NCI-H524 treated with DMSO at 0.1 percent for 48 hours (cell line): ENCODE measurements at places on chromosomes 12 and 14.

GRCh38 chr12:5083955-5084849 lies 40.5 kb downstream of the KCNA5 start:
- DNase-seq, result no peak

GRCh38 chr12:52189376-52190174 lies 2.2 kb downstream of the KRT80 start:
- no peak for DNase-seq

DNA sequence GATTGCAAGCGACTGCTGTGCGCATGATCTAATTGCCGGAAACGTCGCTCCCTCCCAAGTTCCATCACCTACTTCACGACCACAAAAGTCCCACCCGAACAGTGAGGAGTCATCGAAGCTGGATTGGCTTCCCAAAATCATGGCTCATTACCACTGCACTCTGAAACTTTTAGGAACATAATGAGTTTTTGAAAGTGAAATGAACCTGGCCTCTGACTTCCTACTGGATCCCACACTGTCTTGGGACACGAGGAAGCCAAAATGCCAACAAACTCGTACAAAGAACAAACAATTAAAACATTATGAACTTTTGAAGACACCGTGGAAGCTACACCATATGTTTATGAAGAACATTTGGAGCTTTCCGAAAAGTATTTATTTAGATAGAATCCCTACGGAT lies 334.8 kb upstream of the TMPO start:
- DNase-seq, result no peak

DNA sequence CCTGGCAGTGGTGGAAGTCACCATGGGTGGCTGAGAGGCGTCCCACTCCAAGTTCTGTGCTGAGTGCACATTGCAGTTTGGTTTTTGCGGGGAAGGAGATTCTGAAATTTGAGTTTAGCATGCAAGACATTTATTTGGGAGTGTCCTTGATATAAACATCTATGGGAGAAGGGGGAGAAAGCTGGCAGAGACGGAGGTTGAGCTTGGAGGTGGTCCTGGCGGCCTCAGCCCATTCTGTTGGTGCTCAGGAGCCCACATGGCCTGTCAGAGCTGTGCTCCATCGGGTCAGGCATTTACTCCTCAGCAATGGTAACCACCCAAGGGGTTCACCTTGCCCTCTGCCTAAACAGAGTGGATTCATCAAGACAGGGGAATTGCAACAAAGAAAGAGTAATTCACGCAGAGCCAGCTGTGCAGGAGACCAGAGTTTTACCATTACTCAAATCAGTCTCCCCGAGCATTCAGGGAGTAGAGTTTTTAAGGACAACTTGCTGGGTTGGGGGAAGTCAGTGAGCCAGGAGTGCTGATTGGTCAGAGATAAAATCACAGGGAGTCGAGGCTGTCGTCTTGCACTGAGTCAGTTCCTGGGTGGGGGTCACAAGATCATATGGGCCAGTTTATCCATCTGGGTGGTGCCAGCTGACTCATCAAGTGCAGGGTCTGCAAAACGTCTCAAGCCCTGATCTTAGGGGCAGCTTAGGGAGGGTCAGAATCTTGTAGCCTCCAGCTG lies 323.3 kb upstream of the TMEM132C start:
- no peak for DNase-seq

DNA sequence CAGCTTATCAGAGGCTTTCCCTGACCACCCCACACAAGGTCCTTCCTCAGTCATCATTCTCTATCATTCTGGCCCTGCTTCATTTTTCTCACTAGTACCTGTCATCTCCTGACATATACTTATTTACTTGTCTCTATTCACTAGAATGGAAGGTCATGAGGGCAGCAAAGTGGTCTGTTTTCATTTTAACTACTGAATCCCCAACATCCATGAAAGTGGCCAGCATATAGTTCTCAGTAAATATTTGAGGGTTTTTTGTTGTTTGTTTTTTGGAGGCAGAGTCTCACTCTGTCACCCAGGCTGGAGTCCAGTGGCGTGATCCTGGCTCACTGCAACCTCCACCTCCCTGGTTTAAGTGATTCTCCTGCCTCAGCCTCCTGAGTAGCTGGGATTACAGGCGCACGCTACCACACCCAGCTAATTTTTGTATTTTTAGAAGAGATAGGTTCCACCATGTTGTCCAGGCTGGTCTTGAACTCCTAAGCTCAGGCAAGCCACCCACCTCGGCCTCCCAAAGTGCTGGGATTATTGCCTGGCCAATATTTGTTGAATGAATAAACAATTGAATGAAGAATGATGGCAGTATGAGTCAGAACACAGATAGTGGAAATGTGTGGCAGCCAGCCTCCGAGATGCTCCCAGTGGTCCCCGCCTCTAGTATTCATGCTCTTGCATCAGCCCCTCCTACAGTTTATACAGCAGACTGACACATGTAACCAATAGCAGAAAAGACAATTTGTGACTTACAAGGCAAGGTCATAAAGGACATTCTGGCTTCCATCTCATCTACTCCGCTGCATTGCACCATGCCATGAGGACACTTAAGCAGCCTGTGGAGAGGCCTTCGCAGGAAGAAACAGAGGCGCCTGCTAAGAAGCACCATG lies 7.0 kb upstream of the ANO6 start:
- DNase-seq, result no peak

- no peak for DNase-seq
Measured at GRCh38 chr12:108907839-108908351, 28.0 kb downstream of the DAO start.

GRCh38 chr12:57735952-57736740 lies 2.4 kb downstream of the AGAP2 start:
- no peak for DNase-seq

DNA sequence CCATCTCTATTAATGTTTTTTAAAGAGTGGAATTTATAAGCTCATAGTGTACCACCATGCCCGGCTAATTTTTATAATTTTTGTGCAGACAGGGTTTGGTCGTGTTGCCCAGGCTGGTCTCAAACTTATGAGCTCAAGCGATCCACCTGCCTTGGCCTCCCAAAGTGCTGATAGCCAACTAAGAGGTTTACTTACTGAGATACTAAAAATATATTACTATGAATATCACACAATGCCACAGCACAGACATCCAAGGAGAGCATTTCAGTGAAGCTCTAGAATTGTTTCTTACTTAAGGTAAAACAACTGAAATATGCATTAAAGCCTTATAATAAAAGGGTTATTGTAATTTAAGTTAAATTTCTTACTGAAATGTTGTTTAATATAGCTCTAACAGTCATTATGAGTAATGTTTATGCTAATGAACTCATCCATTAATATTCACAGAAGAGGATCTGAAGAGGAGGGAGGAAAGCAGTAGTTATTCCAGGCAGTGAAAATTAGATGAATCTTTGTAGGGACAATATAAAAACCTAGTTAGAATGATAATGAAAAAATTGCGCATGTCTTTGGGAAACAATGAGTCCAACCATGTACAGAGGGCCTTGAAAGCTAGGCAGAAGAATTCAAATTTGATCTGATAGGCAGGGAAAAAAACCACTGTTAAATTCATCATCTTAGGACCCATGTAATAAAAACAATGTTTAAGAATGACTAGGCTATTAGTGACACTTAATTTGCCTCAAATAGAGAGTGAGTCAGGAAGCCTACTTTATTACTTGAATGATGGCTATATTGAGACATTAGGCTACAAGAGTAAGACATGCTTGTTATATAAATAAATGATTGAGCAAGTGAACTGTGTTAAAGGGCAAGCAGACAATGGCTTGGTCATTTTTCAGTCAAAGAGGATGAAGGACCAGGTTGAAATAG lies 99.2 kb downstream of the SLC41A2 start:
- no peak for DNase-seq

DNA sequence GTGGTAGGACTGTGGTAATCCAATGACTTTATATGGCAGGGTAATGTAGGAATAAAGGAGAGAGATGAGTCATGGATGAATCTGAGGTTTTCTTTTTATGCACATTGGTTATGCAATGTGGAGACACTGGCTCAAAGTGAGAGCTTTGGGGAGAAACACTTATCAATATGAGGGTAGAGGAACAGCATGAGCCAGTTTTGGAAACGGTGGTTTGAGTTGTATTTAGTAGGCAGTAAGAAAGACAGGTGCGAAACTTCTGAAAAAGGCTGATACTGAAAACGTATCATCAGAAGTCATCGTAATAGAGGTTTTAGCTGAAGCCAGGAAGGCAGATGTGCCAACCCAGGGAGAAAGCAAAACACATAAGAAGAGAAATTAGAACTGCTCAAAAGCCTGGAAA lies 854.8 kb upstream of the SEL1L start:
- no peak for DNase-seq

- DNase-seq, result no peak
Measured at GRCh38 chr12:65948320-65949008, 124.2 kb downstream of the HMGA2 start.

- no peak for DNase-seq
Measured at GRCh38 chr12:33314223-33314622, 125.4 kb downstream of the SYT10 start.

GRCh38 chr14:96205978-96206360 lies 1.3 kb downstream of the BDKRB2 start:
- no peak for DNase-seq

- DNase-seq, result no peak
Measured at GRCh38 chr12:41302979-41303403, 114.9 kb downstream of the PDZRN4 start.

GRCh38 chr12:48061938-48062719 lies 43.8 kb downstream of the SENP1 start:
- DNase-seq, result no peak

GRCh38 chr14:93719256-93719655 lies 69.0 kb downstream of the PRIMA1 start:
- no peak for DNase-seq

GRCh38 chr14:27236601-27237000 lies 638.8 kb upstream of the NOVA1 start:
- no peak for DNase-seq

DNA sequence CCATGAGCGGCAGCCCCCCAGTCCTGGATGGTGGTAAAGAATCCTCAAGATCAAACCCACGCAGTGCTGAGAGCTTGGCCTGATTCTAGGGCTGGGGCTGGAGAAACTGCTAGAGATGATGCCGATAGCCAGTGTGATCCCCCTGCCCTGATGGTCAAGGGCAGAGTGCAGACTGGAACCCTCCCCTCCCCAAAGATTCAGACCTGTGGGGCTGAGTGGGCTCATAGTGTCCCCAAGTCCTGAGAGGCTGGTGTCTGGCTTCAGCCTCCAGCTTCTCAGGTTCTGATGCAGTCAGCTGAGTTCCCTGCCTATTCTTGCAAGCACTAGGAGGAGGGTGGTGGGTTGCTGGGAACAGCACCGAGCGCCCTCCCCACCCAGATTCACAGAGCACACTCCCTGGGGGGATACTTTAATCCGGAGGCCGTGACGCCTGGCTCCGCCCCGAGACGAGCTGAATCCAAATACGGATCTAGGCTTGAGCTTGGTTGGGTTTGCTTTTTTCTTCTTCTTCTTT lies 11.9 kb downstream of the RHOF start:
- DNase-seq, result no peak

GRCh38 chr12:27000961-27001360 lies 13.2 kb downstream of the TM7SF3 start:
- DNase-seq, result no peak

- no peak for DNase-seq
Measured at GRCh38 chr14:22370084-22370847, 218.8 kb downstream of the DAD1 start.

DNA sequence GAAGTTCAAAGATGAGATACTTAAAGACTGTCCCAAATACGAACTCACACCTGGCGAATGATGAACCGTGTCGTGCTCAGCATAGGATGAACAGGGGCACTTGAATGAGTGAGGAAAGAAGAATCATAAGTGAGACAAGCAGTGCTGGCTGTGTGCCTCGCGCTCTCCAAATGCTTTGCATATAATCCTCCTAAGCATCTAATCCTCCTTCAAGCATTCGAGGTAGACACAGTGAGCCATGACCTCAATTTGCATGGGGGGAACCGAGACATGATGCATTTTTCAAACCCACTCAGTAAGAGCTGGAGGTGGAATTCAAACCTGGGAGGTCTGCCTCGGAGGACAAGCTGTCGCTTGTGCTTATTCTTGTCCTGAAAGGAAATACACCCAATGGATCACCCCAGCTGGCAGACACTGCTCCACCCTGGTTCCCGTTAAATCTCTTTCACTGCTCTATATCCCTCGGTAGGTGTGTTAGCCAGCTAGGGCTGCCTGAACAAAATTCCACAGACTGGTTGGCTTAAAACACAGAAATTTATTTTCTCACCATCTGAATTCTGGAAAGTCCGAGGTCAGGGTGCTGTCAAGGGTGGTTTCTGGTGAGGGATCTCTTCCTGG lies 274.0 kb downstream of the SLC15A4 start:
- DNase-seq, result peak; percentile 87

GRCh38 chr12:89161557-89161956 lies 190.7 kb downstream of the DUSP6 start:
- DNase-seq, result no peak

- DNase-seq, result no peak
Measured at GRCh38 chr12:104953323-104953722, 4.8 kb downstream of the SLC41A2 start.

GRCh38 chr14:61575551-61576150 lies 119.7 kb upstream of the HIF1A start:
- no peak for DNase-seq

DNA sequence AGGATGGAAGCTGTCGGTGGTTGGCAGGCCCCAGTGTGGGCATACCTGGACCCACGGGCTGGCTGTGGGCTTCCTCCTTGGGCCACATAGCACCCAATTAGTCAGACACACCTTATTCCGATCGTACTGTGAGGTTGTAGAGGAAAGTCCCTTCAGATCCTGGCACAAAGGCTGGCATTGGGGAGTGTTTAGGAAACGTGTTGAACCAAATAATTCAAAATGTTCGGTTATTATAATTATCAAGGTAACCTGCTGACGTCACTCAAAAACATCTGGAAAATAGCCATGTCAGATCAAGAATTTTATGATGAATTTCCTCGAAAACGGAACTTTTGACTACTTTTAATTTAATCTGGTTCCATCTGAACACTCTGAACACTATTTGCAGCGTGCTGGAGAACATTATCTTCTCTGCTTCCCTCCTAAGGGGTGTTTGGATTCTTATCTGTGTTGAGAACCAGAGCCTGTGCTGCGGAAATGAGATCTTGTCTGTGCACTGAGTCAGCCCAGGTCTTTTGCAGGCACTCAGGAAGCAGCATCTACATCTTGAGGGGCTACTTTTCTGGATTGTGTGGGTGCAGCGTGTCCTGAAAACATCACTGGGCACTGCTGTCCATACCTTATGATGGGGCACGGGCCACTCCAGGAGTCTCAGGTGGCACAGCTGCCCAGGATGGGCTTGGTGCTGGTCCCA lies 100.3 kb downstream of the SLC25A47 start:
- DNase-seq, result no peak

DNA sequence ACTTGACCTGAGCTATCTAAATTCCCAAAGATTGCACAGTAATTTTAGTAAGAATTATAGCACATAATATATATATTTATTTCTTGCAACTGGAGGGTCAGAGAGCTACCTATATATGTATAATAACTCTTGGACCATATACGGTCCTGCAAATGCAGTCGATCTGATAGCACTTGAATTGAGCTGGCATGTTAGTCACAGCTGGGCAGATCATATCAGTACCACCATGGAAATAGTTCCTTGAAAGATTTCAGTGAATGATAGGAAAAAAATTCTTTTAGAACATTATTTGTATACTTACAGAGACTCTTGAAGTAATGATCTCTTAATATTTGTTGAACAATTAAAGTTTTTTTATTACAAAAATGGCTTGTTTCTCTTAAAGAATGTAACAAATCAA lies 94.5 kb upstream of the MON2 start:
- no peak for DNase-seq

- no peak for DNase-seq
Measured at GRCh38 chr14:104935026-104935650, 10.5 kb downstream of the PLD4 start.
